ENCODE measurements at places on chromosomes 5 and 9.

DNA sequence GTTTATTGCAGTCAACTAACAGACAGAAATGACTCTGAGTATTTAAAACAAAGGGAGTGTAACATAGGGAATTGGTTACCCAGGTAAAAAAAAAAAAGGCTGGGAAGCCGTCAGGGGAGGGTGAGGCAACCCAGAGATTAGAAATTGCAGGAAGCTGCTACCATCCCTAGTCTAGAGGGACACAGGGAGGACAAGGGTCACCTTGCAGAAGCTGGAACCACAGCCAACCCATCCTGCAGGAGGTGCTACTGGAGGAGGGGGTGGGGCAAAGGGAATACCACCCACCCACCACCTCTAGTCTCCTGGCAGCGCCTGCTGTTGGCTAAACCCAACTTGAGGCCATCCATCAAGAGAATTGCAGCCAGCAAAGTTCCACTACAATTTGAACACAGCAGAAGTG, 6.5 kb downstream of the CAST start:
- DNase-seq = no peak

DNA sequence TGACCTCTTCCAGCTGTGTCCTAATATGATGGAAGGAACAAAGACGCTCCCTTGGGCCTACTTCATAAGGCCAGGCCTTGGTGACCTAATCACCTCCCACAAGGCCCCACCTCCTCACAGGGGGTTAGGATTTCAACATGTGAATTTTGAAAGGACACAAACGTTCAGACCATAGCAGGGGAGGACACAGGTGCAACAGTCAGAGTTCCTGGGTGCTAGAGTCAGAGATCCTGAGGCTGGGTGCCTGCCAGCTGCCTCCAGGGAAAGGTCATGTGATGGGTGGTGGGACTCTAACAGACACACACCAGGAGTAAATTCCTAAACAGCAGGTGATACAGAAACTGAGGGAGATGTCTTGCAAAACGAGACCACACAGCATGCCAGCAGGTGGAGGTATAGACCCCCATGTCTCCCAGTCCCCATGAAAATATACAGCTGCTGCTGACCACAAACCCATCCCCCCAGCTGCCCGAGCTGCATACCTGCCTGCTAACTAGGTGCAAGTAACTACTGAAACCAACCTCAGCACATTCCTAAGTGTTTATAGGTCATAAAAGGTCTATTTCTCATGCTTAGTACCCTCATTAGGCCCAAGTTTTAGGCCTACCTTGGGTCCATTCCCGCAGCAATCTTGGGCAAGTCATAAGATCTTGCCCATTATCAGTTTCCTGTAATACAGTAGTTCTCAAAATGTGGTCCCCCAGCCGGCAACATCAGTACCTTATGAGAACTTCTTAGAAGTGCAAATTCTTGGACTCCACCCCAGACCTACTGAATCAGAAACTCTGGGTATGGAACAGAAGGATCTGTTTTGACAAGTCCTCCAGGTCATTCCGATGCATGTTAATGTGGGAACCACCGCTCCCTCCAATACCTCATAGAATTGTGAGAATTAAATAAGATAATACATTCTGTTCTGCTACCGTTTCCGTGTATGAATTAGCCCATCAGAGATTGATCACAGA, 245.3 kb downstream of the ENC1 start:
- DNase-seq = no peak

GRCh38 chr5:10524376-10525123, 39.3 kb upstream of the ANKRD33B start:
- no peak for DNase-seq

- DNase-seq = no peak
Measured at GRCh38 chr5:112552216-112552615, 133.1 kb upstream of the EPB41L4A start.

DNA sequence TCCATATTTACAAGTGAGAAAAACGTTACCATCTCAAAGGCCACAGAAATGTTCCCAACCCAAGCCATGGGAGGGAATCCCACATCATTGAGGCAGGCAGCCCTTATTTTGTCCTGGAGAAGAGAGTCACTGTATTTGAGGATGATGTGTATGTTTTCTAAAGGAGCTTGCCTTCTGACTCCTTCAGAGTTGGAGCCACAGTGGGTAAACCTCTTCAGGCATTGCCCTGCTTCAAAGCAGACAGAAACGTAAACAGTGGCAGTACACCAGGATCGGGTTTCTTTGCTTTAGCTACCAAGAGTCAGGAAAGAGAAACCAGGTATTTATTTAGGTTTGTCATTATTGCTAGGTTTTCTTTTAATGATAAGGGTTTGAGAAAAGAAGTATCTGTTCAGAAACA, 45.7 kb downstream of the MUSK start:
- no peak for DNase-seq

DNA sequence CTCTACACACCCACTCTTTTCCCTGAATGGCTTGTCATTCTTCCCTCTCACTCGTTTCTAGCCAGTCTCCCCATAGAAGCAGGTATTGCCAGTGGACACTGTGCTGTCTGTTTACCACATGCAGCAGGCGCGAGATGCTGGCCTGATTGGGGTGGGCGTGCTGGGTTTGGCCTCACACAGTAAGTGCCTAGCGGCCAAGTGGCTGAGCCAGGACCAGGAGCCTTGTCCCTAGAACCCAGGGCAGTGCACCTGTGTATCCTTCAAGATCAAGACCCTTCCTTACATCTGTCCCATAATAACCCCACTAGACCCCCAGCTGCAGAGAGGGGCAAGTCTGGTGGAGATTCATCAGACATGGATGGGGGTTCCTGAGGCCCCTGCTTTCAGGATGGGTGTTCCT, 112.8 kb upstream of the IRX4 start:
- no peak for DNase-seq

- DNase-seq = no peak
Measured at GRCh38 chr9:2039294-2040180, 24.4 kb downstream of the SMARCA2 start.

GRCh38 chr9:106976772-106977171, 113.8 kb downstream of the ZNF462 start:
- no peak for DNase-seq

GRCh38 chr5:29208024-29208423, 1985.5 kb upstream of the CDH6 start:
- DNase-seq = no peak

- no peak for DNase-seq
Measured at GRCh38 chr5:90874066-90874465, 315.5 kb downstream of the ADGRV1 start.

DNA sequence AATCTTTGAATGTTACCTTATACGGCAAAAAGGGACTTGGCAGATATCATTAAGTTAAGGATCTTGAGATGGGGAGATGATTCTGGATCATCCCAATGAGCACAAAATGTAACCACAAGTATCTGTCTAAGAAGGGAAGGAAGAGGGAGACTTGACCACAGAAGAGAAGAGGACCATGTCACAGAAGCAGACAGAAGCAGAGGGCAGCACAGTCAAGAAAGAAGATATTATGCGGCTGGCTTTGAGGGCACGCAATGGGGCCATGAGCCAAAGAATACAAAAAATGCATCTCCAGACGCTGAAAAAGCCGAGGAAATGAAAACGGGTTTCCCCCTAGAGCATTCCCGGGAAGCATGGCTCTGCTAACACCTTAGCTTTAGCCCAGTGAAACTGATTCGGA, 225.3 kb downstream of the NR2F1-AS1 start:
- DNase-seq = no peak

DNA sequence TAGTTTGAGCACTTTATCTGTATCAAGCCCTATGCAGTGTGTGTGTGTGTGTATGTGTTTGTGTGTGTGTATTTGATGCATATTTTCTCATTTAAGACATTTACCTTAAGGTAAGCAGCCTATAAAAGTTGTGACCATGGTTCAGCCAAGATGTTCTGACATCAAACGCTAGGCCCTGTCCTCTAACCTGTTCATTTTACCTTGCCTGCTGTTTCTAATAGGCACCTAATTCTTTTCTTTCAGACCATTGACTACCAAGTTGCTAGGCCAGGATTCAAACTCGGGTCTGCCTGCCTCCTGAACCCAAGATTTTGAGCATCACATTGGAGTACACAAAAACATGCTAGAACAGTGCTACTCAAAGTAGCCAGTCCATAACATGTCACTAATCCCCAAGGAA, 274.5 kb downstream of the PLK2 start:
- no peak for DNase-seq

- DNase-seq = no peak
Measured at GRCh38 chr5:133744960-133745308, 132.6 kb upstream of the FSTL4 start.

DNA sequence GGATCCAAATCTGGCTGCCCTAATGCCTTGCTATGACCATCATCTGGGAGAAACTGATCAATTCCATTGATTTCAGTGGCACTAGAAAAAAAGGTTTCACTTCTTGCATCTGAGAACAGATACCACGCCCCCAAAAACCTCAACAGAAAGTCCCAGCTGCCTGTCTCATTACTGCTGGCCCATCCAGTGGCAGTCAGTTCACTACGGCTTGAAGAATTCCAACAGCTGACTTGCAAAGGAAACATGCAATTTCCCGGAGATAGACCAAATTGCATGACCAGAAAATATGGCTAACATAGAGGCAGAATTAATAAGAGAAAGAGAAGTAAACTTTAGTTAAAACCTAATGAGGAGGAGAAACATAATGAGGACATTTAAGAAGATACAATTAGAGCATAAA, 48.6 kb downstream of the UGCG start:
- DNase-seq = peak; percentile 56

- DNase-seq = no peak
Measured at GRCh38 chr9:125536167-125536772, 170.7 kb downstream of the MAPKAP1 start.

- no peak for DNase-seq
Measured at GRCh38 chr5:67971971-67972821, 243.4 kb upstream of the PIK3R1 start.

- no peak for DNase-seq
Measured at GRCh38 chr5:130002183-130002582, 97.9 kb downstream of the CHSY3 start.

Data from GM13977 (cell line).